Stimulated activated CD8-positive, alpha-beta memory T cell treated with anti-CD3 and anti-CD28 coated beads, Interleukin-15, amount 100 ng/mL, for 24 hours (primary cell): ENCODE measurements at places on chromosomes 16 and 17.

GRCh38 chr17:11554542-11554941 is 43.7 kb upstream of the DNAH9 start:
- no peak for DNase-seq

GRCh38 chr17:79003661-79004411 is 5.7 kb downstream of the CANT1 start:
- DNase-seq, result no peak

DNA sequence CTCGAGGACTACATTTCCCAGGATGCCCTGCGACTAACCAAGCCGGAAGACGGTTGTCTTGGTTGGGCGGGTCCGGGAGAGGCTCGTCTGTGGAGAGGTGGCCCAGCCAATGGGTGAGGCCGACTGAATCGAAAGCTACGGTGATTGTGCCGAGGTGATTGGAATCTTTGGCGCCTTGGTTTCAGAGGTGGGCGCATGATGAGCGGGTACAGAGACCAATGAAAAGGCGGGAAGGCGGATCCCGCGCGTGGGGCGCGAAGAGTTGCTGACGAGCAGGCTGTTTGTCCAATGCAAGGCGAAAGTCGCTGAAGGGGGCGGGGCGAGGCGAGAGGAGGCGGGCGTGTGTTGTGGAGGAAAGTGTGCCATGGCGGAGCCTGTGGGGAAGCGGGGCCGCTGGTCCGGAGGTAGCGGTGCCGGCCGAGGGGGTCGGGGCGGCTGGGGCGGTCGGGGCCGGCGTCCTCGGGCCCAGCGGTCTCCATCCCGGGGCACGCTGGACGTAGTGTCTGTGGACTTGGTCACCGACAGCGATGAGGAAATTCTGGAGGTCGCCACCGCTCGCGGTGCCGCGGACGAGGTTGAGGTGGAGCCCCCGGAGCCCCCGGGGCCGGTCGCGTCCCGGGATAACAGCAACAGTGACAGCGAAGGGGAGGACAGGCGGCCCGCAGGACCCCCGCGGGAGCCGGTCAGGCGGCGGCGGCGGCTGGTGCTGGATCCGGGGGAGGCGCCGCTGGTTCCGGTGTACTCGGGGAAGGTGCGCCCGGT is at the start of gene NFATC2IP:
Gene NFATC2IP (plus strand): TSS at position 290 of the 762 bp plus-strand sequence. CDS start 75 bp downstream, at position 365.
- peak; percentile 96 for DNase-seq

DNA sequence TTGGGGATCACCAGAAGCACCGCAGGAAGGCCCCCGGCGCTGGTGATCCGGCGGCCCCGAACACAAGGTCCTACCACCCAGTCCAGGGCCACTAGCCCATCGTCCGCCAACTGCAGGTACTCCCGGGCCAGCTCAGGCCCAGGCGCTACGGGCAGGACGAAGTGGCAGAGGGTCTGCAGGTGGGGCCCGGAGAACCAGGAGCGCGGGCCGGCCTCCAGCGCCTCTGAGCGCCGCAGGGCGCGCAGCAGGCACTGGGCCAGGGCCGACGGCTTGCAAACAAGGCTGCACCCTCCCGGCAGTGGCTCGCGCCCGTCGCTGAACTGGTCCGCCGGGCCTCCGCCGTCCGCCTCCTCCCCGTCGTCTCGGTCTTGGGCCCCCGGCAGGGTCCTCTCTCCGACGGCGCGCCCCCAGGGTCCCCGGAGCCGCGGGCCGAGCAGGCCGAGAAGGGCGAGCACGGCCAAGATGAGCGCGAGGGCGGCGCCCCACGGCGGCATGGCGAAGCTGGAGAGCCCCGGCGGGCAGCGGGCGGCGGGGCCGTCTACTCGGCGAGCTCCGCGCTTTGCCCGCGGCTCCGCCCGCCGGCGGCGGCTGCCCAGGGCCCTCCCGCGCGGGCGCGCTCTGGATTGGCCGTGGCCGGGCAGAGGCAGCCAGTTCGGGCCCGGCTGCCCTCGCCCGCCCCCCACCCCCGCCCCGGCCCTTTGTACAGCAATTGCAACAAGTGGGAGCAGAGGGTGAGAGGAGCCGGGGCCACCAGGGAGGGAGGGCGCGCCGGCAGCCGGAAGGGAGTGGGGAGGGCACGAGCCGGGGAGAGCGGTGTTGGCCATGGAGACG is at the start of gene ABHD15:
Gene ABHD15 (minus strand): TSS at position 565 of the 831 bp plus-strand sequence. CDS start 71 bp downstream, at position 494.
- no peak for DNase-seq

- no peak for DNase-seq
These were observed 65.8 kb upstream of the ENDOV start for GRCh38 chr17:80349151-80349651.

DNA sequence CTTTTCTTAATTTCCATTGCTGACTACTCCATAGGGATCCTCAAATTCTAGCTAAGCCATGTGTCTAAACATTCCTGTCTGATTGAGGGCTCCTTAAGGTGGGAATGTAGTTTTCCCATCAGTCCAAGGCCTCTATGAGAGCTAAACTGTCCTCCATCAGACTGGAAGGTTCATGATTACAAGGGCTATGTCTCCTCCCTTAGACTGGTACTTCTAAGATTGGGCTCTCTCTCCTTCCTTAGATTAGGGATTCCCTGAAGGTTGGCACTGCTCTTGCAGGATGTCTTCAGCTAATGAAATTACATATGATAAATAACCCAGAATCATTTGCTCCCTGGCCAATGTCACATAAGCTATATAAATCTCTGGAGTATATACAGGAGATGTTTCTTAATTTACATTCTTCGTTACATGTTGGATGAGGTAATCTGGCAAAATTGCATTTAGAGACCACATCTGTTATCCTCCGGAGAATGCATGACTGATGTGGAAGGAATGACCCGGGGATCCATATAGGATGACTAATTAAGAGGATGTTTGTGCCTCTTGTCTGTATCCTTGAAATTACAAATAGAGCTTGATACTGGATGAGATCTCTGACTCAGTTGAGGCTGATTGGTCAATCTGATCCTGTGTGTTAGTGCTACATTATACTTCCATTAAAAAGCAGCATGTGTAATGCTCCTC is 14.2 kb downstream of the B4GALNT2 start:
- no peak for DNase-seq

DNA sequence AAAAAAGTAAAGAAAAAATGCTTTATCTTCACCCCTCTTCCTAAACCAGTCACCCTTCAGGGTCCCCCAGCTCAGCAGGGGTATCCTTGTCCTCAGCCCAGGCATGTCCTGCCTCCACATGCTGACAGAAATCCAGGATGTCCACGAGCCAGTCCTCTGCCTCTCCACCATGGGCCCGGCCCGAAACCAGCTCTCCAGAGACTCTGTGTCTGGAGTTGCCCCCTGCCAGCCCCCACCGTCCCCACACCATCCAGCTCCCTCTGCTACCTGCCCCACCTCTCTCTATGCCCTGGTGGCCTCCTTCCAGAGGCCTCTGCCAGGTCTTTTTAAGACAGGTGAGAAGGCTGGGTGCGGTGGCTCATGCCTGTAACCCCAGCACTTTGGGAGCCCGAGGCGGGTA is 66.4 kb upstream of the PLCG2 start:
- DNase-seq, result no peak

DNA sequence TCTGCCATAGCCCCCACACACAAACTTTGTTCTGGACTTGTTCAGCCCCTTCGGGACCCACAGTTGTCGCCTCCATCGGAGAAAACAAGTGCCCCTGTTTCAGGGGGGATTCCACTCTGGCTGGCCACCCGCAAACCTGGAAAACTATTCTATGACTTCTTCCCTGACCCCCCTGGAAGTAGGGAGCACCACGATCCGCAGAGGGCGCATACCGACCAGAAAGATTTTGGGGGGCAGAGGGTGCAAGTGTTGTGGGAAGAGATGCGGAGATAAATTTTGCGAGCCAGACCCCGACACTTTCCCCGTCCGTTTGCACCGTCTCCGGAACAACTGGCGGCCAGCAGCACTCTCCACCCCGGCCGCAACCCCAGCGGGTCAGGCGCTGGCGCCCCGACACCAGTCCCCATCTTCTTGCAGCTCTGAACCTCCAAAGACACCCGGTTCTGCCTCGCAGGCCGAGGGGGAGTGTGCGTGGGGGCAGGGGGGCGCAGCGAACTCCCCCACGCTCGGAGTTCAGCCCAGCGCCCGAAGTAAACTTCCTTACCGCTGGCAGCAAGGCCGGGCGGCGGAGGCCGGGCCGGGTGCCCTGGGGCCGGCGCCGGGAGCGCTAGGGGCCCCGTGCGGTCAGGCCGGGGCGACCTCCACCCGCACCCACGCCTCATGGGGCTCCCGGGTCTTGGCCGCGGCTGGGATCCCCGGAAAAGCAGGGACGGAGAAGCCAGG is 744 bp downstream of the SALL1 start:
- no peak for DNase-seq

GRCh38 chr17:51164911-51165679 is 1.1 kb upstream of the NME2 start:
- DNase-seq, result no peak

DNA sequence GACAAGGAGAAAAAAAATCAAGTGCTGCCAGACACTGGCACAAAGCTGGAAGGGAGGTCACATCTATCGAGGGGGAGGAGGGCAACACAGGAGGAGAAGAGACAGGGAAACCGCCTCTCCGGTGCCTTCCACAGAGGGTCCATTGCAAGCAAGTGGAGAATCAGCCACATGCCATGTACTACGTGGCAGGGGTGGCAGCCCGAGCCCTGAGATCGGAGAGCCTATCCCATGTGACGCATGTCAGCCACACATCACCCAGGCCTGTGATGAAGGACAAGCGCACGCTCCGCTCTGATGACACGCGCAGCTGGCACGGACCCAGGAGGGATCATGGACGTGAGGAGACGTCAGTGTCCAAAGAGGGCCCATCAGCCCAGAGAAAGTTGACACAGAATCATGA is 30.1 kb downstream of the ADCY9 start:
- DNase-seq, result no peak

GRCh38 chr16:27244363-27244755 is 24.2 kb downstream of the NSMCE1 start:
- no peak for DNase-seq

DNA sequence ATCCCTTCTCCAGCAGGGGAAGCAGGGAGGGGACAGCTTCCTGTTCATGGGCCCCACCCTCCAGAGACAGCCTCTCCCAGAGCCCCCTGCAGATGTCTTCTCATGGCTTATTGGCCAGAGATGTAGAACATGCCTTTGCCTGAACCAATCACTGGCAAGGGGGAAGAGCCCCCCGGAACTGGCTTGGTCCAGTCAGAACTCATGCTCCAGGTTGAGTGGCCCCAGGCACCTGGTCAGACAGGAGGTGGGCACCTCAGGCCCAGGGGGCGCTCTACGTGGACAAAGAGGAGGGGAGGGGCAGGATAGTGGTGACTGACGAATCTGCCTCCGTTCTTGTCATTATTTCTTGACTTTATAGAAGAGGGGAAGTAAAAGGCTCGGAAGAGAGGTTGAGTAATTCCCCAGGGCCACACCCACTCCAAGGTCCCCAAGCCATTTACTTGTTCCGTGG is 23.6 kb downstream of the RAB11FIP4 start:
- DNase-seq, result no peak

GRCh38 chr16:86597880-86598606 is 19.7 kb downstream of the FOXL1 start:
- no peak for DNase-seq

DNA sequence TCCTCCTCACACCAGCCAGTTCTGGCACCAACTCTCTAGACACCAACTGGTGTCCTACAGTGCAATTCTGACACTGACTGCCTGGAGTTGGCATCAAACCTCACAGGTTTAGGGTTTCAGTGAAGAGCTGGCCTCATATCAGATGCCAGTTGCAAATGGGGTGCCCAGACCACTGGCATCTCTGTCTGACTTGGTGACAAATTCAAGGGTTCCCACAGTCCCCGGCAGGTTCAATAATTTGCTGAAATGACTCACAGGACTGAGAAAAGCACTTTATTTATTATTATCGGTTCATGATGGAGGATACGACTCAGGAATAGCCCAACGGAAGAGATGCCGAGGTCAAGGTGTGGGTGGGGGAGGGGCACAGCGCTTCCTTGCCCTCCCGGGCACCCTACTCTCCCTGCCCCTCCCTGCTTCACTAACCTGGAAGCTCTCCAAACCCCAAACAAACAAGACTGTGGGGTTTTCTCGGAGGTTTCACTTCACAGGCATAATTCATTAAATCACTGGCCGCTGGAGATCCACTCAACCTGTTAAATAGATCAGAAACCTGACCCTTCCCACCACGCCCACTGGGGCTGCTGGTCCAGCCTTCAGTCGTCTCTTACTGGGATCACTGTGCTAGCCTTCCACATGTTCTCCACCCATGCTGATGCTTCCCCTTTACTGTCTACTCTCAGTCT is 1.7 kb upstream of the NLRP1 start:
- DNase-seq, result no peak

GRCh38 chr17:58480090-58480489 is 8.1 kb downstream of the HSF5 start:
- no peak for DNase-seq
